ENCODE measurements at places on chromosomes 1 and 21.

- no peak for DNase-seq
These were observed 296.8 kb downstream of the TPR start for GRCh38 chr1:186078245-186078644.

GRCh38 chr1:243944429-243945160 lies 94.6 kb upstream of the AKT3 start:
- DNase-seq: no peak

DNA sequence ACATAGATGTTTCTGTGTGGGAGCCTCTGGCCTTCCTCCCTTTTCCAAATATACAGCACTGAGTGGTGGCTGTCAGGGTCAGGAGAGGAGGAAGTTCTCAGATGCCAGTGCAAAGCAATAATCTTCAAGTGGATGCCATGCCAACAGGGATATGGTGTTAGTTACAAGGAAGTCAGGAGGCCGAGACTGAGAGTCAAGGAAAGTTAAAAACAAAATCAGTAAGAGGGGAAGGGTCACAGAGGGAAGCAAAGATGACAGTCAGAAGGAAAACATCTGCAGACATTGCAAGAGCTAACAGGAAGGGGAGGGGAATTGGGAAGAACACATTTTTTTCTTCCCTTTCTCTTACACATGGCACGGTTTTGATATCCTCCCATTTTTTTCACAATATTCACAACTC lies 691.4 kb downstream of the ADGRL2 start:
- no peak for DNase-seq

GRCh38 chr21:16211339-16212303 lies 481.8 kb downstream of the USP25 start:
- no peak for DNase-seq

DNA sequence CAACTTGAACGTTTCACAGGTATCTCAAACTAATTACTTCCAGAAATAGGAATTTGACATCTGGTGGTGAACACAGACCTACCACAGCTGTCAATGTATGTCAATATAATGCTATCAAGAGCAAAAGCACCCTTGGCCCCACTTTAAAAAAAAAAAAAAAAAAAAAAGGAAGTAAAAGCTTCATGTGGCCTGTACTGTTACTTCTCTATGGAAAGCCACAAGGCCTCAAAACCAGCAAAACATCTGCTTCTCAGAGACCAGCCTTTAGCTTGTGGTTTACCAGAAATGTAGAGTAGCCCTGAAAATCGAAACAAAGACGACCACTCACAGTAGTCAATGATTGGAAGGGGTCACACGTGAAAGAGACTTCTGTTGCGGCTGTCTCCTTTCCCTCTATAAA lies 109.6 kb downstream of the SLC45A1 start:
- no peak for DNase-seq

- DNase-seq: no peak
These were observed 180.2 kb downstream of the HIVEP3 start for GRCh38 chr1:41738475-41738874.

GRCh38 chr1:68129536-68130250 lies 79.3 kb upstream of the DIRAS3 start:
- DNase-seq: no peak

- peak; percentile 38 for DNase-seq
These were observed 30.5 kb downstream of the FMO4 start for GRCh38 chr1:171344473-171344820.

- peak; percentile 32 for DNase-seq
These were observed 212.7 kb downstream of the ZP4 start for GRCh38 chr1:237677979-237678378.

DNA sequence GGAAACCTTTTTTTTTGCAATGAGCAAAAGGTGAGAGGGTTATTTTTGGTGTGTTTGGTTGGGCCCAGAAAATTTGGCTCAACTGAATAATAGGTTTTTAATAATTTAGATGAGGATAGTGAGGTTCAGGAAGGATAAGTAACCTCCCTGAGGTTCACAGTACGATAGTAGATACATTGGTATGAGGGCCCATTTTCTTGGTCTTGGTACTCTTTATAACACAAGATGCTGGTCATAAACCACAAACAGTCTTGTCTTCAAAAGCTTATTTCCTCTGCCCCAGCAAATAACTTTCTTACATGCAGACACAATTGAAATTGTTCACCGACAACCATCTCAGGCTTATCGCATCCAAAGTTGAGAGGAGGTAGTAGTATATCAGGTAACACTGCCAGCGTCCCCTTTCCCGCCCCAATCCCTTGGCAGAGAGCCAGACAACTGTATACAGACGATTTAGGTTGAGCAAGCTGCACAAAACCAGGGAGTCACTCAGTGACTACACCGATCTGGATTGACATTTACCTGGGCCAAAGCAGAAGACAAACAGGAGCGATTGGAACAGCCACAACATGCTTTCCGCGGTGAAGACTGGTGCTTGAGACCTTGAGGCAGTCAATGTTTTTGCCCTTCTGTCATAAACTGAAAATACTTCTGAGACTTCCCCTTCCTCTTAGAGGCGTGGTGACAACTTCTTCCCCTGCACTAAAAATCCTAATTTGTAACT lies at the start of gene SLAMF6:
SLAMF6 (minus strand) TSS at position 634 of the 724 bp plus-strand sequence; CDS start at position 571, 63 bp downstream.
- DNase-seq: no peak

DNA sequence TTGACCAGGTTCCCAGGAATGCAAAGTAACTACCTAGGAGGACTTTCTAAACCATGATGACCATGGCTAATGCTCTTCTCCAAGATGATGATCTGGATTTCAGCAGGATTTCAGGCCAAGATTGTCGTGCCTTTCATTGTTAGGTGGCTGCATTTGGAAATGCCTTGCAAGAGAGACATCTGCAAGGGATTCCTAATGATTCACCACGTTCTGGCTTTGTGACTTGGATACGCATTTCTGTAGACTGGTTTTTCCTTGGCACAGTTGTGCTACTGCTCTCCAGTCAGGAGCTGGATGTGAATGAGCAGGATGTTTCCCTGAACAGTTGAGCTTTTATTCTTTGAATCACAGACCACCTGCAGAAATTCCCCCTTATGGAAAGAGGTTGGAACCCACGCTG lies 212.4 kb downstream of the BACH1 start:
- DNase-seq: no peak

GRCh38 chr1:29281571-29281970 lies 45.2 kb downstream of the PTPRU start:
- DNase-seq: no peak

DNA sequence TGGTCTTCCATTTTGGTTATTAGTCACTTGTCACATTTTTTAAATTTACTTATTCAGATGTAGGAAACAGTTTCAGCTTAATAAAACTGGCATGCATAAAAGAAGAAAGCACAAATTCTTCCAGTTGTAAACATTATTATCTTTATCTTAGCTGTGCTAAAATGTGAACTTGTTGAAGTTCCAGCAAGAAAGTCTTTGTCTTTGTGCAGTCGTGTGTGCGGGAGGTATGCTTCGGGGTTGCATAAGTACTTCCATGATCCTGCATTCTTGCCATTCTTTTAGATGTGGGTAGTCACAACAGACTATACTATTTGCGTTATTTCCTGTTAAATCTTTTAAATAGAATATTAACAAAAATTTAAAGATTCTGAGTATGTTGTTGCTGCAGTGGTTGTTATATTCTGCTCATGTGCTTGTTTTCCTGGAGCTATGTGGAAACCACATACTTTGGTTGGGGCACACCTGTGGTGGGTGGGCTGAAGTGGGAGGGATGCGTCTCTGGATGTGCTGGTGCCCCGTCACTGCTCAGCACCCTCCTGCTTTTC lies 49.9 kb downstream of the CBS start:
- DNase-seq: no peak

DNA sequence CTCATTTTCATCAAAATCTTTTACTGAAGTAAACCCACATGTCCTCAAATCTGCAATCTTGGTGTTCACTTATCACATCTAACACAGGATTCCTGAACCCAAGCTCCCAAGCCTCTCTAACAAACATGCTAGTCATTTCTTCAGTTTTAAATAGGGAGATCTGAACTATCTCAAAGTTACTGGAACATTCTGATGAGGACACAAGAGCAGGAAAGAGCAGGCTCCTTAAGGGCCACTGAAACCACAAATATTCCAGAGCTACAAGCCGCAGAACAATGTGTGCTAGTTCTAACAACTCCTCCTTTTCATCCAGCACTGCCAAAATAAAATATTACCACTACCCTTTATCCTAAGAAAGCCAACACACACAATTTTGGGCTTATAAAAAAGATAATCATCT lies 38.9 kb downstream of the WARS2 start:
- no peak for DNase-seq

DNA sequence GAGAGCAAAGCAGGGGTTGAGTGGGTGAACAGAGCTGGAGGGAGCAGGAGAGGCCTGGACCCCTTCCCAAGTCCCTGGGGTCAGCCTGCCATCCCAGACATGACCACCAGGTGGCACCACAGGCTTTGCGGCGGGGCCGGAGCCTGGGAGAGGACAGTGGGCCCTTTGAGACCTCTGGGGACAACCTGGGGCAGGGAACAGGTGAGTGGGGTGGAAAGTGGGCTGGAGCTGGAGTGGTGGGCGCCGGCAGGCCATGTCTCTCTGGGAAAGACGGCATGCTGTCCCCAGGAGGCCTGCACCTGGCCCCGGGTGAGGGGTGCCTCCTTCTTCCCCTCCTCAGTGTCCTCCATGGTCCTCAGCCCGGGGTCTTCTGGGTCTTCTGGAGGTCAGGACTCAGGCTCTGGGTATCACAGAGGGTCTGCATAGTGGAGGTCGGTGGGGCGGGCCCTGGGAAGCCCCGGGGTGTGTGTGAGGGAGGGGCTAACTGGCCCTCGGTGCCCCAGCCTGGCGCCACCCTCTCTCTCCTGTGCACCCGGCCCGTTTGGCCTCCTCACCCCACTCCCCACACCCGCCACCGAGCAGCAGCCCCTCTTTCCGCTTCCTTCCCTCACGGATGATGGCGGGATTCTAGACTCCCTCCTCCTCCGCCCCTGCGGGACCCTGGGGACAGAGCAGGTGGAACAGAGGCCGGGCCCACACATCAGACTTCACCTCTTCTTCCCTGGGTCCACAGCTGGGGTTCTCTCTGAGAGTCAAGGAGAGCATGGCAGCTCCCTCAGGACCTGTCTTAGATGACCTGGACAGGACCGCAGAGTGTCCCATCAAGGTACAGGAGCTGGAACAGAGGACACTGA lies 28.5 kb upstream of the PKP1 start:
- peak; percentile 49 for DNase-seq

DNA sequence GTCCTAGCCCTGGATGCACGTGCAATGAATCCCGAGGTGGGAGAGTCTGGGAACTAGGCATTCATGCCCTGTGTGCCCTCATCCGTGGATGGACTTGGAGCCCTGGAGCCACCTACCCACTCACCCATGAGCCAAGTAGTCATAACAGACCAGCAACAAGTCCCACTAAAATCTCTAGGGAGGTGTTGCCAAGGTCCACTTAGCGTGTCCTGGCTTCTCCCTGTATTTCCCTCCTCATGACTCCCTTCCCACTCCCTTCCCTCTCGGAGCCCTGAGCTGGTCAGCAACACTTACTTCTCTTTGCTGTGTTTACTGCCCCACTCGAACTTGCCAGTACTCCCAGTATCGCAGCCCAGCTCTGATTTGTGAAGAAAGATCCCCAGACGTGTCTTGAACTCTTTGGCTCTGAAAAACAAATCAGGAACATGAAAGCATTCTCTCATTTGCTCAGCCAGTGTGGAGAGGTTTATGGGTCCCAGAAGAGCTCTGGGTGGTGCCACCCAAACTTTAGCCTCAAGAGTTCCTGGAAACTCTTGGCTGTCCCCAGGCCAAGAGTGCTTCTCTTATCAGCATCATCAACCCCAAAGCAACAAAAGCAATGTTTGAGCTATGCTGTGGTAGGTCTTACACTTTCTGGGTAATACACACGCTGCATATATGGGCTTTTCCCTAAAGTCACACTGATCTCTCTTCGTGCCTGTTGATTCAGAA lies 1.1 kb downstream of the RGS16 start:
- DNase-seq: no peak

DNA sequence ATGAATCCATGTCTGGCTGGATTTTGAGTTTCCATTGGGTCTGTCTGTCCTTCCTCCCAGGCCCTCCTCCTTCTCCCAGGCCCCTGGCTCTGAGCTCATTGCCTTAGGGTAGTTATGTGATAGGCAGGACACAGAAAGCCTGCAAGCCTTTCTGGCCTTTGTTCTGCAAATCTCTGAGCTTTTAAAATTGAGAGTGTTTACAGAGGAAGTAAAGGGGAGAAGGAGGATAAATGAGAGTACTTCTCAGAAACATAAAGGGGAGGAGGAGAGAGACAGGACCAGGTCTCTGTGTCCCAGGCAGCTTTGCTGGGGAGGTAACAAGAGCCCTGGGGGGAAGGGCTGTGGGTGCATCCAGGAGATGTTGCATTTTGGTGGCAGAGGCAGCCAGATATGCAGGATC lies 126.7 kb downstream of the FOXD2 start:
- DNase-seq: no peak

GRCh38 chr1:237999426-238000052 lies 108.8 kb upstream of the ZP4 start:
- no peak for DNase-seq

GRCh38 chr1:12294076-12294475 lies 64.2 kb downstream of the VPS13D start:
- DNase-seq: no peak

Measured in NCI-H1105 treated with DMSO at 0.1 percent for 48 hours (cell line).